Left cardiac atrium (tissue), 4 donors: ENCODE measurements at places on chromosomes 2 and 18. TPM values are rescaled to one million over a fixed set of nuclear protein-coding genes. Genes with fewer than 3 reads are reported as not detected.

The ZNF513 gene
- total RNA-seq, result 9.4 TPM

The POTEF gene
- total RNA-seq, result not detected

The CCDC148 gene
- 1.1 TPM for total RNA-seq

The GYPC gene
- 77.1 TPM for total RNA-seq

The GPBAR1 gene
- 6.6 TPM for total RNA-seq

The EVA1A gene
- 0.44 TPM for total RNA-seq

The DGUOK gene
- 33.7 TPM for total RNA-seq

The RBM45 gene
- total RNA-seq, result 6.4 TPM

The MROH2A gene
- not detected for total RNA-seq

The RGPD3 gene
- 0.12 TPM for total RNA-seq

The AGXT gene
- 0.29 TPM for total RNA-seq

The ZEB2 gene
- 131 TPM for total RNA-seq

The UGT1A8 gene
- not detected for total RNA-seq

The ALPP gene
- not detected for total RNA-seq

The SPIRE1 gene
- total RNA-seq, result 46.4 TPM

The GALNT1 gene
- total RNA-seq, result 58.5 TPM

The LYPD6 gene
- total RNA-seq, result 0.50 TPM

DNA sequence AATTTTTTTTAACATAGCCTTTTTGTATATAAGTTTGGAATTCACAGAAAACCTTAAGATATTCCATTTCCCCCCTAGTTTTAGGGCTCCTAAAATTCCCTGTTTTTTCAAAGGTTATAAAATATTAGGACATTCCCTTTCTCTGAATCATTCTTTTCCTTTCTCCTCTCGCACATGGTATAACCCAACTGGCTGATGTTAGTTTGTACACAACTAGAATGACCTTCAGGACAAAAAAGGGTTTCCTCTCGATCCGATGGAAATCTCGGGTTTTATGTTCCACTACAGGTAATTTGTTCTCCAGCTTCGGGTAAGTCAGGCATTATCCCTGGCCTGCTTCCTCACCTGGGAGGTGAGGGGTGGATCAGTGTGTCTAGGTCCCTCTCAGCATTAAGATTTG lies 215.1 kb downstream of the LDLRAD4 start:
- no peak for DNase-seq

- no peak for DNase-seq
Observed at GRCh38 chr2:189719571-189719970, 43.0 kb downstream of the OSGEPL1 start.

DNA sequence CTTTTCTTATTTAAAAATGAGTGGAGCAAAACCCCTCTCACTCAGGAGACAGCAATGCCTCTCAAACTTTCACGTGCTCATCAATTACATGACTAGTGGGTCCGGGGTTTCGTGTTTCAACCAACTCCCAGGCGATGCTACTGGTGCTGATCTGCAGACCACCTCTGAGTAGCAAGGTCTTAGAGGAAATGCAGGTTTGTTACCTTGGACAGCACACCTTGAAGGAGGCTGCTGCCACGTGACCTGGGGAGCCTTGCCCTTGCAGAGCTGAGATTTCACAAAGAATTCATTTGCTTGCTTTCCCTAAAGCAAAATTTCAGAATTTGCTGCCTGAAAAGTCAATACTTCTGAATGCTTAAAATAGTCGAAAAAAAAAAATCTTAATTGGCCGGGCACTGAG lies 32.4 kb downstream of the SMIM21 start:
- no peak for DNase-seq

DNA sequence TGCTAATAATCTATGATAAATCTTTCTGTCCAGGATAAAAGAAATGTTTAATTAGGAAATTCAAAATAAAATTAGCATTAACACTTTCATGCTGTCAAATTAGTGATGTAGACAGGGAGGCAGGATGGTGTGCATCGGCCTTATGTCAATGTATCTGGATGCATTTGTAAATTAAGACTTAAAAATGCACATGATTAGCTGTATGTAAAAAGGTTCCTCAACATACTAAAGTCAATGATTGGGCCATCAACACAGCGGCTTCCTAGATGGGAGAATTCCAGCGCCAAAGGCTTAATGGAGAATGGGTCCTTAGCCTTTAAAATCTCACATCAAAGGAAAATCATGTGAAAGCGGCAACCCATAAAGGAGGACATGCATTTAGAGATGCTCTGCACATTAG lies 77.5 kb upstream of the ZEB2 start:
- no peak for DNase-seq

DNA sequence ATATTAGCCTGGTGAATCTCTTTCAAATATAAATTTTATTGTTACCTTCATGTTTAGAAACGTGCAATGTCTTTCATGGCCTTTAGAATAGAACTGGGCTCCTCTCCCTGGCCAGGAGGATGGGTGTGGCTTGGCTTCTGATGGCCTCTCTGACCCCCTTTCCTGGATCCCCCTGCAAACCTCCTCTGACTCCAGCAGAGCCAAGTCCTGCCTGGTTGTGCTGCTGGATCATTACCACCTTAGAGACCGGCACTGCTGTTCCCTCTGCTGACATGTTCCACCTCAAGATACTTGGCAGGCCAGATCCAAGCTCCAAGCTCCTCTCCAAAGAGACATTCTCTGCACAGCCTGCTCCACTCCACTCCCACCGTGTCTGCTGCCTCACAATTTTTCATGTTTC lies 823.8 kb upstream of the HS6ST1 start:
- DNase-seq, result no peak

DNA sequence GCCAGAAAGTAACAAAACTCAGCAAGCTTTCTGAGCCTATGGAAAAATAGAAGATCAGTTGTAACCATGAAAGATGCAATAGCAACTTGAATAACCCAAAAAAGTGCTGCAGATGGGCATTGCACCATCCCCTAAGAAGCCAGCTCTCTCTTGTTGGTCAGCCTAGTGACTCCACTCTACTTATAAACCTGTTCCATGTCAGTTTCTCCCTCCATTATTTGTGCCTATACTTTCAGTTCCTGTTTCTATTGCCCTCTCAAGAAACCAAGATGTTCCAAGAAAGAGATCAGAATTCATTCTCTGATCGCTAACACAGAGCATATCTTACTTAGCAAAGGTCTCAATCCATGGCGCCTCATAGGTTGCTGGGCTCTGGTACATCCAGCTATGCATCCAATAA lies 170.3 kb upstream of the MAP2 start:
- no peak for DNase-seq

- no peak for DNase-seq
Observed at GRCh38 chr2:235638541-235639427, 144.9 kb downstream of the AGAP1 start.

DNA sequence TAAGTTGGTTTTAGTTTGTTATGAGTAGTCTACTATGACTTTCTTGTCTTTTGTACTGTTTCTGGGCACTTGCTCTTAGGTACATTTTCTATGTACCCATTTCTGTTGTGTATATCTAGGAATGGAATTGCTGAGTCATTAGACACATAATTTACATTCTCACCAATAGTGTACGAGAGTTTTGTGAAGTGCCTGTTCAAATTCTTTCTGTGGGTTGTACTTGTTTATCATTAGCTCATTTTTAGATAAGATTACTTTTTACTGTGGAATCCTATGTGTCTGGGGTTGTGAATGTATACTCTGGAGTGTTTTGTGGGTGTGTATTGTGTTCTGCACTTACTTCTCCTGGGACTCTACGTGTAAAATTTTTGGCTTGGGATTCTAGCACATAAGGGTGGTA lies 36.6 kb upstream of the CD28 start:
- DNase-seq, result no peak

DNA sequence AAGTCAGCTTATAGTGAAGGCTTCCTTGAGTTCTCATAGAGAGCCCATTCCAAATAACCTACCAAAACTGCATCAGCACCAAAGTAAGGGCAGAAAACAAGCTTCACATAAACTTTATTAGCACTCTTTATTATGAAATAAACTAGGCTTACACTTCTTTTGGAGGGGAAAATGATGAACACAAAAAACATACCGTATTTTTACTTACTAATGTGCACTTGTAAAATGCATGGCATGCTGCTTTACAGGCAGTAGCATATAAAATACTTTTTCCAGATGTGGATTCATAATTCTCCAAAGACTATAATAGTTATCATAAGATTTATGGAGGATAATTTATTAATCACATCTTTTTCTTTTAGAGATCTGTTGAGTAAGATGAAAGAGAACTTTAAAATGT lies 133.9 kb downstream of the OSR1 start:
- no peak for DNase-seq

- no peak for DNase-seq
Observed at GRCh38 chr2:120783969-120784372, 48.3 kb downstream of the GLI2 start.

DNA sequence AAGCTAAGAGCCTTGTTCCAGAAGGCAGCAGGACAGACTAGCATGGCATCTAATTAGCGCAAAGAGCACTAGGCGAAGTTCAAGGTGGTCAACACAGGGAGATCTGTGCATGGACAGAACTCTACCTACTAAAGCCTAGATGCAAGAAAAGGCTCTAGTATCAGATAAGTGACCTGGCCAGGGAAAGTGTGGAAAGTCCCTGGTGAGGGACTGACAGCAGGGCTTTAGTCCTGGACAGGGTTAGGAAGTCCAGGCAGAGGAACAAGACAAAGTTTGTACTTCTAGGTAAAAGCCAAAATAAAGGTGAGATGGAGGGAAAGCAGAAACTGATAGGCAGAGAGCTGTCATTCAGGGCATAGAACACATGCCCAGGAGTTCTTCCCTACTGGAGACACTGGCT lies 45.0 kb upstream of the PCBP1 start:
- no peak for DNase-seq

GRCh38 chr2:240286596-240286995 lies 146.1 kb upstream of the OTOS start:
- no peak for DNase-seq

GRCh38 chr2:119290859-119291587 lies 67.4 kb downstream of the STEAP3 start:
- DNase-seq, result peak; percentile 91

DNA sequence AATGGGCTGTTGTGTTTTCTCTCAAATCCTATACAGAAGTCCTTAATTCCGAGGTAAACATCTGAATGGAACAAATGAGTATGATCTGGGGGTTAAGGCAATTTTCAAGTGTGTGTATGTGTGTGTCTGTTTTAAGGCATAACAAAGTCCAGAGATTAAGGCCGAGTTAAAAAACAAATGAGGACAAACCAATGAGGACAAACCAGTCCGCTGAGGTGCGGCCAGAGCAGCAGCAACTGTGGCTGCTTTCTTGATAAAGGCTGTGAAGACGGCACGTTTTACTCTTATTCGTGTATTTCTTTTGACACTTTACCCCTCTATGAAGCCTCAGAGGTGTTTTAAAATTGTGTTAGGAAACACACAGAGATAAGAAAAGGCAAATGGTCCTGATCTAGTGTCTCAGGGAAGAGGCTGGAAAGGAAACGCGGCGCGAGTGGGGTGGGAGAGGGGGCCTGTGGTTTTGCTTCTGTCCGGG lies 495 bp upstream of the GULP1 start:
- no peak for DNase-seq

GRCh38 chr2:85600951-85601770 lies 1.3 kb downstream of the TMEM150A start:
- DNase-seq, result no peak

DNA sequence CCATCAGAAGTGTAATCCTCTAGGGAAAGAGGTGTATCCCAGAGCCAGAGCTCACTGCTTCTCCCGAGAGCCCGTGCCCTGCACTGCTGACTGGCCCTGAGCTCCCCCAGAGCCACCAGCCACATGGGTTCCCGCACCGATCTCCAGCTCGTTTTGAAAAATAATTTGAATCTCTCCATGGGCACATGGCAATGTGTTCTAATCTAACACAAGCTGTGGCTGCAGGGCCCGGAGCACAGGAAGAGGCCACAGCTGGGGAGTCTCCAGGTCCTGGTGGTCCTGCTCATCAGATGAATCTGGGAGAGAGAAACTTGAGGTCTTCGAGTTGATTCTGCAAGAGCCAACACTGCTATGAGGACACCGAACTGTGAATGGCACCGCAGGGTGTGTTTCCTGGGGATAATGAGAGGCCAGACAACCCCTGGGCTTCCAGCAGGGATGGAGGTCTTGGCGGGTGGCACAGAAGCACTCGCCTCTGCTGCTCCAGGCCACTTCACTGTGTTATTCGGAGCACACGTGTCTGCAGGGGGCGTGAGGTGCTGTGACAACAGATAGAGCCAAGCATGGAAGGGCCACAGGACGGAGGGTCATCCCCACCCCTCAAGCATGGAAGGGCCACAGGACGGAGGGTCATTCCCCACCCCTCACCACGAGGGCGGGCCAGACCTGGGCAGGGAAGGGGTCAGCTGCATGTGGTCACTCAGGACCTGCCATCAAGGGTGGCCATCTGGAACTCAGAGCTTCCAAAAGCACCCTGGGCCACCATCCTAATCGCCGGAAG lies 196.8 kb downstream of the NDUFA10 start:
- DNase-seq, result no peak

DNA sequence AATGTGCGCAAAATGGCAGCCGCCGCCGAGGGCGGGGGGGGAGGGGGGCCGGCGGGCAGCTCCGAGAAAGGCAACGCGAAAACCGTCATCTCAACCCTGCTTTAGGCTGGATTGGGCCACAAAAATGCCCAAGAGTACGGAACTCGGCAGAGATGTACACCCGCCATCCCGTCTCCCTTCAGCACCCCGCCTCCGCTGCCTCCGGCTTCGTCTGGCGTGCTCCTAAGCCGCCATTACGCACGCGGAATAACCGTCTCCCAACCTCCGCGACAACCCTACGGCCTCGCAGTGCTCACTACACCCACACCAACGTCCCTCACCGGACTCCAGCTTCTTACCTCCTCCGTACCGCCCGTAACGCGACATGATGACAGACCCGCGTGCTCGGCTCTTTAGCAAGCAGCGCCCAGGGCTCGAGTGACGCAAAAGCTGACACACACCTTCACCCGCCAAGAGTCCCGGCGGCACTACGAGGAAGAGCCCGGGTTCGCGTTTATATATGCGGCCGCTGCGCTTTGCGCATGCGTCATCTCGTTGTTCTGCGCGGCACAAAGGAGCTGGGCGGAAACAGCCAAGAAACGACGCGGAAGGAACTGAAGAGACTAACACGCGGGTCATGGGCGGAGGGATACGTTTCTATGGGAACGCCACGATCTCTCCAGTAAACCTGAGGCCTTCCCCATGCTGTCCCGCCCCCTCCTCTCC lies at the start of gene SRSF7:
Gene SRSF7, minus strand, starts transcription at position 471 of the 705 bp plus-strand sequence. Its CDS starts 105 bp downstream, at position 366.
- peak; percentile 98 for DNase-seq

- no peak for DNase-seq
Observed at GRCh38 chr2:197265924-197266323, 44.7 kb downstream of the ANKRD44 start.

- DNase-seq, result no peak
Observed at GRCh38 chr2:95578539-95578938, 13.3 kb upstream of the TRIM43 start.

GRCh38 chr2:74414881-74415761 lies 6.3 kb downstream of the C2orf81 start:
- DNase-seq, result peak; percentile 78

DNA sequence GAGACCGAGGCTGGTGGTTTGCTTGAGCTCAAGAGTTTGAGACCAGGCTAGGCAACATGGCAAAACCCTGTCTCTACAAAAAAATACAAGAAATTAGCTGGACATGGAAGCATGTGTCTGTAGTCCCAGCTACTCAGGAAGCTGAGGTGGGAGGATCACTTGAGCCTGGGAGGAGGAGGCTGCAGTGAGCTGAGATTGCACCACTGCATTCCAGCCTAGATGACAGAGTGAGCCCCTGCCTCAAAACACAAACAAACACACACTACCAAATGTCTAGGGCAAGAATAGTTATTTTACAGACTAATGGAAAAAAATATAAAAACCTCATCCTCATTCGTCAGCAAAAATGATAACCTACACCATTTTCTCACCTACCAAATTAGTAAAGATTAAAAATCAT lies 15.3 kb downstream of the BUB1 start:
- DNase-seq, result no peak

GRCh38 chr2:64888591-64889309 lies 100.4 kb upstream of the SLC1A4 start:
- no peak for DNase-seq

- no peak for DNase-seq
Observed at GRCh38 chr2:200620606-200621390, 35.0 kb downstream of the AOX1 start.
